ENCODE measurements at places on chromosomes 1 and 21. TPM values are rescaled to one million over a fixed set of nuclear protein-coding genes. Genes with fewer than 3 reads are reported as not detected.

- no peak overlapping the region for H3K27ac ChIP-seq
- peaks cover 8% of the 10 kb centered on the region for H3K27me3 ChIP-seq
- H3K36me3 ChIP-seq = no peaks in the 10 kb centered on the region
Observed at GRCh38 chr1:16122916-16123315, 33.0 kb downstream of the EPHA2 start.

DNA sequence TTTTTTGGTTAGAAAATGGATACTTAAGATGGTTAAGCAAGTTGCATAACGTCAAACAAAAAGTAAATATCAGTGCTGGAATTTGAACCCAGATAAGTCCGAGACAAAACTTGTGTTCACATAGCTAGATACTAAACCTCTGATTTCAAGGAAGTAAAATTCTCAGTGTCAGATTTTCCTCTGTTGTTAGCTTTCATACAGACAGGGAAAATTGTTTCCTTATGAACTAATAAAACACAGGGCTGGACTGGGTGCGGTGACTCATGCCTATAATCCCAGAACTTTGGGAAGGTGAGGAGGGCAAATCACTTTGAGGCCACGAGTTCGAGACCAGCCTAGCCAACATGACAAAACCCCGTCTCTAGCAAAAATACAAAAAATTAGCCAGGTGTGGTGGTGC lies 51.3 kb downstream of the PCNX2 start:
- no peaks in the 10 kb centered on the region for H3K27me3 ChIP-seq
- peaks cover 6% of the 10 kb centered on the region for H3K36me3 ChIP-seq
- H3K4me3 ChIP-seq = no peak overlapping the region
- H3K27ac ChIP-seq = no peak overlapping the region

DNA sequence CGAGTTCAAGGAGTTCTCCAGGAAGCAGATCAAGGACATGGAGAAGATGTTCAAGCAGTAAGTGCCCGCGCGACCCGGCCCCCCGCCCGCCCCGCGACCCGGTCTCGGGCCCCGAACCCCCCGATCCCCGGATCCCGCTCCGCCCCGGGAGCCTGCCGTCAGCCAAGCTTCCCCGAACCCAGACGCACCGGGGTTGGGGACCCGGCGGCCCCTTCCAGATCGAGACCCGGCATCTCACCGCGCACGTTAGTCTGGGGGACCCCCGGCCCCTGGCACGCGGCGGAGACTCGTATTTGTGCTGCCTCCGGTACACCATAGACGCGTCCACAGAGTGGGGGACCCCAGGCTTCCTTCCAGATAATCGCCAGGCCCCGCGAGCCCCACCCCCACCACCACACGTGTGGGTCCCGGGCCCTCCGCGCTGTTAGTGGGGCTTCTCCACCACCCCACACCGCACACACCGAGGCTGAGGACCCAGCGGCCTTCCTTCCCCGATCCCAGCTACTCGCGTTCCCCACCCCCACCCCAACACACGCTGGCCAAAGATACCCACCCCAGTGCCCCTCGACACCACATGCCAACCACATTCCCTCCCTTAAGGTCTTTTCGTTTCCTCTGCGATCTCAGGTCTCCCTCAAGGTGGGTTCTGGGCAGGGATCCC lies 665 bp downstream of the EFHD2 start:
- no peak for DNase-seq
- H3K4me3 ChIP-seq = peak overlapping the region; percentile 80
- peaks cover 18% of the 10 kb centered on the region for H3K27me3 ChIP-seq

- peak overlapping the region; percentile 66 for H3K27ac ChIP-seq
- peak; percentile 54 for DNase-seq
- H3K36me3 ChIP-seq = peaks cover 4% of the 10 kb centered on the region
- peaks cover 24% of the 10 kb centered on the region for H3K4me1 ChIP-seq
Observed at GRCh38 chr1:205301205-205301821, 20.2 kb downstream of the NUAK2 start.

- H3K27me3 ChIP-seq = peaks cover 3% of the 10 kb centered on the region
- DNase-seq = no peak
- no peak overlapping the region for H3K27ac ChIP-seq
- peaks cover 10% of the 10 kb centered on the region for H3K4me1 ChIP-seq
- no peaks in the 10 kb centered on the region for H3K36me3 ChIP-seq
Observed at GRCh38 chr1:21621761-21622436, 47.3 kb downstream of the RAP1GAP start.

DNA sequence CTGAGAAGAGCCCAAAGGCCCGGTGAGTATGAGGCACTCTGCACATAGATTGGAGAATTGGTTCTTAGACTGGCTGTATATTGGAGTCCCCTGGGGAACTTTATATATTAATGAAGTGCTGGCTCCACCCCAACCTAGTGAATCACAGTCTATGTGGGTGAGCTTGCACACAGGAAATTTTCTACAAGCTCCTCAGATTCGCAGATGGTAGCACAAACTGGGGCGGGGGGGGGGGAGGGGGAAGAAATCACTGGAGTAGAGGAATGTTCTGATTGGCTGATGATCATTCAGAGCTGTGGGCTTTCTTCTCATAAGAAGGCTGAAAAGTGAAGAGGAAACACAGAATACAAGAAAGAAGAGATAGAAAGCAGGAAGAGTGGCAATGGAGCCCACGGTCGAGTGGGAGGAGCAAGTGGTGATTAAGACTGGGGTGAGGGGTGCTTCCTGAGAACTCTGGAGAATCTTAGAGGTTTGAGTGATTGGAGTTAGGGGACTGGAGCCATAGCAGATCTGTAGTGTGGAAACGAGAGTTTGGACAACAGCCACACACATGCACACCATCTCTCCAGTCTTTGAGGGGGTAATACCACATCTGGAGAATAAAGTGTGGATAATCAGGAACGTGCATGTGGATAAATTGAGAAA lies 465.9 kb upstream of the DAB1 start:
- no peak overlapping the region for H3K4me3 ChIP-seq
- no peaks in the 10 kb centered on the region for H3K36me3 ChIP-seq
- H3K27me3 ChIP-seq = no peaks in the 10 kb centered on the region
- H3K4me1 ChIP-seq = peaks cover 4% of the 10 kb centered on the region
- H3K27ac ChIP-seq = no peak overlapping the region

DNA sequence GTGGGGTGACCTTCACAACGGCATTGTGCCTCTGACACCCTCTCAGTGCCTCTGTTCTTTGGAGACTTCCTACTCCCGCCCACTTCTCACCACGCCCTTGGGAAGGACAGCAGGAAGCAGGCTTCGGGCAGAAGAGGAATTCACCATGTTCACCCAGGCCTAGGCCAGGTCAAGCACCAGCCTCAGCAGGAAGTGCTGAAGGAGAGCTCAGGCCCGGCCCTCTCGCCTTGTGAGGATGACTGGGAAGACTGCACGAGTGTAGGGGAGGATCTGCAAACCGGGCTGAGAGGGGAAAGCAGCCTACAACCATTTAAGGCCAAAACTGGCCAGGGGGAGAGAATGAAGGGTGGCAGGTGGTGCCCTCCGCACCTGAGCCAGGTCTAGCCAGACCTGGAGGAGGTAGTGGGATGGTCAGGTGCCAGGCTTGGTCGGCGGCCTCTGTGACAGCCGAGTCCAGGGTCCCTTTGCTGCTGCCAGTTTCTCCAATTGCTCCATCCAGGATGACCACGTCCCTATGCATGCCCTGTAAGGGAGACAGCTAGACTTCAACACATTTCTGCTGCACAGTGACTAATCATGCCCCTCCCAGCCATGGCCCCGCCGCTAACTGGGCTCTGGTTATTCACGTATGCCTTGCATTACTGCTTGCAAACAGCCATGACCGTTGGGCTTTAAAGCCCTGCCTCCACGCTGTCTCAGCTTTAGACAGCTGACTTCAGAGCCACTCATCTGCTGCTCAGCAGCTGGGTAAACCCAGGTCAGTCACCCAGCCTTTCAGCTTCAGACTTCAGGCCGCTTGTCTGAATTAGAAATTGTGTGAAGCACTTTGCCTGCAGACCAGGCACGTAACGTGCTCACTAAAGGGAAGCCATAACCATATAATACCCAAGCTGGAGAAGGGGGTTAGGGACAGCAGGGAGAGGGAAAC lies 8.9 kb downstream of the MRTO4 start:
- no peak overlapping the region for H3K4me3 ChIP-seq
- DNase-seq = no peak
- H3K27ac ChIP-seq = no peak overlapping the region
- H3K27me3 ChIP-seq = peaks cover 3% of the 10 kb centered on the region
- H3K4me1 ChIP-seq = no peaks in the 10 kb centered on the region
- no peaks in the 10 kb centered on the region for H3K36me3 ChIP-seq

- H3K27ac ChIP-seq = no peak overlapping the region
- H3K4me3 ChIP-seq = no peak overlapping the region
- DNase-seq = no peak
- H3K36me3 ChIP-seq = peaks cover 12% of the 10 kb centered on the region
- H3K4me1 ChIP-seq = no peaks in the 10 kb centered on the region
Observed at GRCh38 chr1:164895026-164895912, 336.3 kb downstream of the PBX1 start.

DNA sequence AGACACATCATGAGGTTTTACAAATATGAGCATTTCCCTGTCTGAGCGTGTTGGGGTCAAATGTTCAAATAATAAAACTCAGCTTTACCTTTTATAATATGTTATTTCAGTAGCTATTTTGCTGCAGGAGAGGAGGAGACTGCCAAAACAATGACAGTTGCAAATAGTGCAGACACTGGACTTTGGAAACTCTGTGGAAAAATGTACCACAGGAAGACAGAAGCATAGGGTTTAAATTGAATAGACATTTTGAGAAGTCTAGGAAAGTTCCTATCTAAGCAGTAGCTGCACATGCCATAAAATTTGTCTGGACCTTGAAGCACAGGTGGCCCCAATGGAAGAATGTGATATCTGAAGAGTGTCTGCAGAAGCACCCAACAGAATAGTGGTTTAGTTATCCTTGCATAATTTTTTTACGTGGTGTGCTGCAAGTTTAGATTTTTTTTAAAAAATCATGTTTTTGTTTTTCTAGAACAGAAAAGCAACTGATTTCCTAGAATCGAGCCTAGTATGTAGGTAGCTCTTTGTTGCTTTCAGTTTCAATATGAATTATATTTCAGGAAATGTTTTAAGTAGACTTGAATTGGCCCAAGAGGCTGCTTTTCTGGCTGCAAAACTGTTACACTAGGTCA lies 14.0 kb upstream of the GBP5 start:
- H3K4me1 ChIP-seq = no peaks in the 10 kb centered on the region
- DNase-seq = no peak
- H3K27me3 ChIP-seq = no peaks in the 10 kb centered on the region
- no peak overlapping the region for H3K27ac ChIP-seq
- peaks cover 5% of the 10 kb centered on the region for H3K36me3 ChIP-seq

DNA sequence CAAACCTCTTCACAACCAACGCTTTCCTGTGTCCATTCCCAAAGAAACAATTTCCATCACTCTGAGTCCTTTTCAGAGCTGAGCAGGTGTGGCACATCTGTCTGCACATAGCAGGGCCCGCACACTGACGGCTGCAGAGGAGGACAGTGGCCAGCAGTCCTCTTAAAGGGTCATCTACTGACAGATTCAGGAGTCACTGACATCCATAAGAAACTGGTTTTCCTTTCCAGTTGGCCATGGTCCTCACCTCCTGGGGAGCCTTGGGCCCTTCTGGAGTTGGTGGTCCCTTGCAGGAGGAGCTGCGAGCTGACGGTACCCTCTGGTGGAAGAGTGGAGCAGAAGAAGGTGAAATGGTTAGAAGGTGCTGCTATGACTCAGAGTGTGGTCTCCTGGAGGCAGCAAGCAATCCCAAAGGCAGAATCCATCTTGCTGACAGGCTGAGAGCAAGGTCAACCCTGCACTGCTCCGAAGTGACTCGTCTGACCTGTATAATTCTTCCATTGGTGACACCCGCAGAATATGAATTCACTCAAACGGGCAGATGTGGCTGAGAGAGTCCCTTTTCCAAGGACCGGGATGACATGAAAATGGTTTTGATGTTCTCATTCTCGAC lies 278.5 kb upstream of the C1orf174 start:
- H3K27ac ChIP-seq = no peak overlapping the region
- no peak for DNase-seq
- H3K4me3 ChIP-seq = no peak overlapping the region
- peaks cover 4% of the 10 kb centered on the region for H3K27me3 ChIP-seq
- H3K4me1 ChIP-seq = no peaks in the 10 kb centered on the region
- peaks cover 22% of the 10 kb centered on the region for H3K36me3 ChIP-seq

GRCh38 chr1:38833146-38833545 lies 26.4 kb downstream of the RRAGC start:
- no peak overlapping the region for H3K4me3 ChIP-seq
- DNase-seq = no peak
- no peaks in the 10 kb centered on the region for H3K36me3 ChIP-seq
- no peaks in the 10 kb centered on the region for H3K4me1 ChIP-seq
- H3K27ac ChIP-seq = no peak overlapping the region
- H3K27me3 ChIP-seq = no peaks in the 10 kb centered on the region

The CCDC27 gene
- total RNA-seq = not detected

The ABCA4 gene
- total RNA-seq = 0.61 TPM

The SMPDL3B gene
- total RNA-seq = not detected
